GM18507 (cell line): ENCODE measurements at places on chromosomes 6 and 20.

DNA sequence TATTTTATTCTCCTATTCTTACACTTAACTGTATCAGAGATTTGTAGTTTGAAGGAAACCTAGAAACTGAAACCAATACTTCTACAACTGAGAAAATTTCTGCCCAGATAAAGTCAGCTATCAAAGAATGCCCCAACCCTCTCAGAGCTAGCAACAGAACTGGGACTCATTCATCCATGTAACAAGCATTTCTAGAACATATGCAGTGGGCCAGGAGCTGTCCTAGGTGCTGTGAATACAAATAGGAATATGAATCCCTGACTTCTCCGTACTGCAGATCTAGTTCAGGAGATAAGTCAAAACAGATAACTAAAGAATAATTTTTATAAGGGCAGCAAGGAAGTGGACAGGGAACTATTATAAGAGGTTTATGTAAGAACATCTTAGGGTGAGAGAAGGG, 654.1 kb upstream of the NOX3 start:
- no peak for DNase-seq

- DNase-seq = no peak
Measured at GRCh38 chr6:138485005-138485545, 14.2 kb downstream of the NHSL1 start.

GRCh38 chr6:145848541-145848940, 33.9 kb upstream of the FBXO30 start:
- DNase-seq = no peak

GRCh38 chr6:88163616-88164015, 2.5 kb downstream of the CNR1 start:
- no peak for DNase-seq

DNA sequence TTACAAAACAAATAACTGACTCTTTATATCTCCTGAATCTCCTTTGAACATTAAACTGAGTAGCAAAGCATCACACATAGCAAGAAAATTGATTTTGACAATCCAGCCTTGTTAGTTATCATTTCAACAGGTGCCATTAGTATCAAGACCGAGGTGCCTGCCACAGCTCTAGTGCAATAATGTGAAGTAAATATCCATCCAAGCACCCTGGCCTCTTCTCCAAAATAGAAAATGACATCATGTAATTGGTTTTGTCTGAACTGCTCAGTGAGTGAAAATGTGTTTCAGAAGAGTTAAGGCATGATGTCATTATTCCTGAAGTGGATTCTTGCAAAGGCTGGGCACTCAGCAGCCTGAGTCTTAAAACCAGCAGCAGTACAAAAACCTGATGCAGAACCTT, 341.4 kb downstream of the PLCB1 start:
- DNase-seq = no peak

- no peak for DNase-seq
Measured at GRCh38 chr20:43726811-43727338, at the start of gene GTSF1L. Gene GTSF1L, minus strand, starts transcription at chr20:43727002. Its CDS starts 308 bp downstream, at chr20:43726694.
